ENCODE measurements at places on chromosomes 2 and 18.

GRCh38 chr18:25164211-25164847, 187.6 kb downstream of the ZNF521 start:
- no peak for DNase-seq

DNA sequence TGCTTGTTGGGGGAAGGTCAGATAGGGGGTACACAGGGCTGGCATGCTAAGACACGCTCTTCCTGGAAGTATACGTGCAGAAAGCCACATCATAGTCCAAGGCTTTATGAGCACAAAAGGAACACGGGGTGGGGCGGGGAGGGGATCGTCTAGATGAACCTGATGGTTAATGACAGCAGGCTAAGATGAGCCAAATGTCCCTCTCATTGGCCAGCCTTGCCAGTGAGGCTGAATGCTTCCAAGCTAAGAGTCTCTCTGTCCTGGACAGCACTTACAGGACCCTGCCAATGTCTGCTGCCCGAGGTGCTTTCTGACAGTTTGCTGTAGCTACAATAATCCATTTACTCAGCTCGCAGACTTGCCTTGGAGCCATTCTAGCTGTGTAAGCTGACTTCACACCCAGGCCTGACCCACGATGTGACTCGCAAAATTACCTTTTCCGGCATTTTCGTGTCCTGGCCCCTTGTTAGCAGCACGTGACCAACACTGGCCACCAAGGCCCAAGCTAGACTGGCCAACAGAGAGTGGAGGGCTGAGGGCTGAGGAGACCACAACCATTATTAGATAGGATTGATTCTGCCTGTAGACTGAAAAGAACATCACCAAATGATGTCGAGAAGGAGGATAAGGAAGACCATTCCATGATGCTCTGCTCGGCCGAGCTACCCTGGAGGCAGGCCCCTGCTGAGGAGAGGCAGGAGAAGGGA, 84.2 kb downstream of the MALT1 start:
- DNase-seq, result no peak

GRCh38 chr2:233593201-233593600, 24.2 kb upstream of the UGT1A8 start:
- DNase-seq, result no peak

GRCh38 chr2:68292108-68292710, 27.5 kb downstream of the CNRIP1 start:
- peak; percentile 2 for DNase-seq

DNA sequence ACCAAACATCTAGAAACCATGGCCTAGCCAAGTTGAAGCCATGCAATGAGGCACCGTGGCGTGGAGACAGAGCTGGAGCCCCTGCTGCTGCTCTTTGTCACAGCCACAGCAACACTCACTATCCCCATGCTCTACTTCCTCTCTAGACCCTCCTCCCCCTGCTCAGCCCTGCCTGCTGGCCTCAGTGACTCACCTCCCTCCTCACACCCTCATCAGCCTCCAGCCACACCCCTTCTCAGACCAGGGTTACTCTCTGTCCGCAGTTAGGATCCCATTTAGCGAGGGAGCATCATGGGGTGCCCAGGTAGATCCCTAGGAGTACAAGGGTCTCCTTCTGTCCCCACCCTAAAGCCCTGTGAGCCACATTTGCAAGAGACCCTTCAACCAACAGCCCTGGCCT, 25.4 kb upstream of the SOX11 start:
- no peak for DNase-seq

GRCh38 chr2:117977696-117978095, 36.2 kb downstream of the CCDC93 start:
- no peak for DNase-seq

- DNase-seq, result no peak
Observed at GRCh38 chr2:120589771-120590608, 145.7 kb upstream of the GLI2 start.

GRCh38 chr18:36862182-36862581, 33.3 kb downstream of the KIAA1328 start:
- no peak for DNase-seq

DNA sequence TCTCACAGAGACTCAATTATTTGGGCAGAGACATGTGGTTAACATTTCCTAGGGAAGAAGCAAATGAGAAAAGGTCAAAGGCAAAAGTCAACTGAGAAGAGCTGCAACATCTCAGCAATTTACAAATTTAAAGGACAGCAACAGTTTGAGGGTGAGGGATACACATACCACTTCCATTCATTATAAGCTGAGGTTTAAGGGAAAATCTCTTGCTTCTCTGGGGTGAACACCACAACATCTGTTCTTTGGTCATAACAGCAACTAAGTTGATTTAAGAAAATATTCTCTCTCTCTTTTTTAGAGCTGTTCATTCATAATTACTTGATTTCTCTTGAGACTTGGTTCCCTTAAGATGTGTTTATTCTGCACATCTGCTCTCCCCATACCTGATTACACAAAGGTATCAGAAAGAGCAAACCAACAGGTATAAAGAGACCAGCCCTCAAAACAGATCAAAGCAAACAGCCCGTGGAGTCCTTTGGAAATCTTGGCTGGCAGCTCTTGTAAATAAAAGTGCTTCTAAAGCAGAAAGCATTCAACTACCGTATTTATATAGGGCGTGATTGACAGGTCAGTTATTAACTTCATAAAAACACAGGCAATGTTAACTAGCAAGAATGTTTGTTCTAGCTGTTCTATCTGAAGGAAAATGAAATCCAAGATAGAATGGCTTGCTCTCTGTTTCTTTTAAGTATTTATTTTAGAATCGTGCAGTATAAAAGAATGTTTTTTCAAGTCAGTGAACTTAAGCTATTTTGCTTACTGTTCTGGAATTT, 132.8 kb downstream of the THADA start:
- peak; percentile 68 for DNase-seq

All from NCI-H1930 (cell line).